Urinary bladder (tissue), 4 donors: ENCODE measurements at places on chromosomes 12 and 14. TPM values are rescaled to one million over a fixed set of nuclear protein-coding genes. Genes with fewer than 3 reads are reported as not detected.
A peak's percentile ranks its signal among the peaks of the same experiment; 100 is the strongest.

ACSM4 gene
- not detected for polyA plus RNA-seq

DNA sequence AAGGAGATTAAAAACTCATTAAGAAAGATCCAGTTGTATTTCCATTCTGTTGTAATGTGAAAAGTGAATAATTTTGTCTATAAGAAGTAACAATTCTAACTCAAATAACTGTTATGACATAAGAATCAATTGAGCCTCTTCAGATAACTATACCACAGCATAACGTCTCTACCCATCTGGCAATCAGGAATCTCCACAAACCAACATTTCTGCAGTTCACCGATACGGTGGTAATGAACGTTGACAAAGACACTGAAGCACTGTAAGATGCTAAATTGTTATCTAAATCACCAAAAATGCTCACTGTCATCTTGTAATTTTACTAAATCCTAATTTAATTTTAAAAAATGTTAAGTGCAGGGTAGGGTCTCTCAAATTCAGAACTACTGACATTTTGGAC, 130.9 kb upstream of the USP15 start:
- no peak for DNase-seq

DNA sequence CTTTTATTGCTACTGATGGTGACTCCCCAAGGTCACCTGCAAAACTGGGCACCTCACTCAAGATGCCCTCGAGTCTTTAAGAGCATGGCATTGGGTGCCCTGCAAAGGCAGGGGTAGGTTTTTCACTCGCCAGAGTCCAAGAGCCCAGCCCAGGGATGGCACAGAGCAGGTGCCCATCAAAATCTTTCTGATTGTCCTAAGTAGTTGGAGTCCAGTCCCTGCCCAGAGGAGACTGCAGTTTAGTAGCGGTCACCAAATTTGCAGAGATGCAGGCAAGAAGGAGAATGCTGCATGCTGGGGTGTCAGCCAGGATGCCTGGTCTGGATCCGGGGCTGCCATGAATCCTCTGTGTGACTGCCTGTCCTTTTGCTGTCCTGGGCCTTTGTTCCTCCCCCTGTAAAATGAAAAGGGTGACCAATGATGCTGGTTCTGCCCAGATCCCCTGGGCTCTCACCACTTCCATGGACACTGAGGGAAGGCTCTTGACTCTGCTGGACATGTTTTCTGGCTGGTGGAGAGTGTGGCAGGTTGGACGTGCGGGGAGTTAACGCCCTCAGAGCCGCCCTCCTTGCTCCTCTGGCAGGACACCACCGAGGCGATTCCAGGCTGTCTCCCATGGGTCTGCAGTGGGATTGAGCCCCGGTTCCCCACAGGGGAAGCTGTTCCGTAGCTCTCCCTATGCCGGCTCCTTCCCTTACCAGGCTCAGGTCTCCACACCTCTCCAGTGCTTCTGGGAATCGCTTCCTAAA, 41.3 kb downstream of the DLK1 start:
- DNase-seq = no peak

DNA sequence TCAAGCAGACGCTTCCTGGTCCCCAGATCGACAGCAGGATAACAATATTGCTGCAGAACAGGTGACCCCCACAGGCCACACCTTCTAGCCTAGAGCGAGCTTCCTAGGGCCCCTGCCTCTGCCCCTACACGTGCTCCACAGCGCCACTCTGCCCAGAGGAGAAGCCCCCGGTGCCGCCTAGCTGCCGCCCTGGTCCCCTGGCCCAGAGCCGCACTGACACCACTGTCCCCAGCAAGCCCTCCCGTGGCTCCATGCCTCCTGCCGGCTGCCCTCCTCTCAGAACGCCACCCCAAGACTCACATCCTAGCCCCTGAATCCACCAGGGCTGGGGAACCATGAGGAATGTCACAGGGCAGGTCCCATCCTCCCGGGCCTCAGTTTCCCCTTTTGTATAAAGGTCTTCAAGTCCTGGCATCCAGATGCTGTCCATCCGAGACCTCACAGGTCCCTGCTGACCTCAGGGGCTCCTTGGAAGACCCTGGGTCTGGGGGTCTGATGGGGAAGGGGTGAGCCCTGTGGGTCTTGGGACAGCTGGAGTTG, 31.0 kb downstream of the JAG2 start:
- no peak for DNase-seq

GRCh38 chr12:29610473-29611170, 113.1 kb upstream of the OVCH1 start:
- no peak for DNase-seq

CAPRIN2 gene
- 20.1 TPM for polyA plus RNA-seq

OTX2 gene
- polyA plus RNA-seq = not detected

STAT2 gene
- 66.3 TPM for polyA plus RNA-seq

GRCh38 chr12:25151476-25151875, 43.5 kb downstream of the DNAI7 start:
- peak; percentile 35 for DNase-seq

RNASE7 gene
- polyA plus RNA-seq = 0.06 TPM

GRCh38 chr12:57488402-57489156, 711 bp downstream of the MARS1 start:
- no peak for DNase-seq

GRCh38 chr12:14068961-14069360, 87.6 kb upstream of the GRIN2B start:
- DNase-seq = no peak

- DNase-seq = no peak
Observed at GRCh38 chr12:86137936-86138335, 118.3 kb downstream of the MGAT4C start.

KLHDC1 gene
- 4.2 TPM for polyA plus RNA-seq

KRT79 gene
- polyA plus RNA-seq = not detected

DNA sequence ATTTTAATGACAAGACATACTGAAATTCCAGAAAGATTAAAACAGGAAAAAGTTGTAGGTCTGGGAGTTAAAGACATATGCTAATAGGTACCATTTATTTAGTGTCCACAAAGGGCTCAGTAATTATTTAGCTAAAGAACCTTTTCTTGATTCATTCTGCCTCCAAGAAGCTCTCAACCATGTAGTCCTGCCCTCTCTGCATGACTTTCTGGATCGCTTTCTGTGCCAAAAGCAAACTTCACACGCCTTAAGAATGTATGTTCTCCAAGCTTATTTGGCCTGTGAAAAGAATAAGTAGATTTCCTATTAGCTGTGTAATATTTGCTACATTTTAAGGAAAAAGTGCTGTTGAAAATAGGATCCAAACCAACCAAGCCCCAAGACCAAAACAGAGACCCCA, 291.7 kb downstream of the C12orf75 start:
- no peak for DNase-seq

DNA sequence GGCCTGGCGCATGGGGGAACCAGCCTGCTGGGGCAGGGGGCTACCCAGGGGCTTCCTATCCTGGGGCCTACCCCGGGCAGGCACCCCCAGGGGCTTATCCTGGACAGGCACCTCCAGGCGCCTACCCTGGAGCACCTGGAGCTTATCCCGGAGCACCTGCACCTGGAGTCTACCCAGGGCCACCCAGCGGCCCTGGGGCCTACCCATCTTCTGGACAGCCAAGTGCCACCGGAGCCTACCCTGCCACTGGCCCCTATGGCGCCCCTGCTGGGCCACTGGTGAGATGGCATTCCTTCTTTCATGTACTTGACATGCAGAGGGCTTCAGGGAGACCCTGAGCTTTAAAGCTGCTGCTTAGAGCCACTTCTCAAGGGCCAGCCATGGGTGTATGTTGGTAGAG, 9.0 kb downstream of the LGALS3 start:
- DNase-seq = no peak
